ENCODE measurements at places on chromosomes 7 and 10.

DNA sequence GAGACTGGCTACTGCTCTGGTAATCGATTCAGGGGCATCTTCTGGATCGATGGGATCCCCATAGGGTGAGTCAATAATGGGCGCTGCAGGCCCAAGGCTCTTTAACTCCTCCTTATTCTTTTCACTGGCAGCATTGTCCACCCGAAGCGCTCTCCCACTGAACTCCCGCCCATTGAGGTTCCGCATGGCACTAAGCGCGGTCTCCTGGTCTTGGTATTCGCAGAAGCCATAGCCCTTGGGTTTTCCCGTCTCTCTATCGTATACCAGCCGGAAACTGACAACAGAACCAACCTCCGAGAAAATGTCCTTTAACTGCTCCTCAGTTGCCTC is 285 bp downstream of the CSTF2T start:
- H3K36me3 ChIP-seq = peaks cover 38% of the 10 kb centered on the region
- H3K27me3 ChIP-seq = no peaks in the 10 kb centered on the region

GRCh38 chr7:90595342-90595800 is 750 bp upstream of the CDK14 start:
- DNase-seq = peak; percentile 9
- no peaks in the 10 kb centered on the region for H3K4me1 ChIP-seq
- no peak overlapping the region for H3K27ac ChIP-seq
- H3K4me3 ChIP-seq = peak overlapping the region; percentile 94

DNA sequence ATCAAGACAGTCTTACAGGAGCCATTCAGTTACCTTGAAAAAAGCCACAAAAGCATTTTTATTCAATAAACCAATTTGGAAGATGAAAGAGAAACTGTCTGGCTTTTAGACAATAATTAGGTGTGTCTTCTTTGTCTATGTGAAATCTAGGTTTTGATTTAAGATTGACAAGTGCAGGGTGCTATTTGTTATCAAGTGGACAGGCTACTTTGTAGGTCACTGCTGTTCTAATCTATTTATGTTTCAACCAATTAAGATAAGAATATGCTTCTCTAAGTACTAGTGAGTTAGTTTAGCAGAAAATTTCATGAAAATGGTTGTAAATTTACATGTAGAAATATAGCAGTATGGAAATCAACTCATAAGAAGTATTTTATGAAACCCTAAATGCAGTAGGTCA is 177.5 kb downstream of the CACNA2D1 start:
- DNase-seq = no peak
- no peaks in the 10 kb centered on the region for H3K36me3 ChIP-seq
- H3K4me1 ChIP-seq = peaks cover 3% of the 10 kb centered on the region
- no peak overlapping the region for H3K27ac ChIP-seq

DNA sequence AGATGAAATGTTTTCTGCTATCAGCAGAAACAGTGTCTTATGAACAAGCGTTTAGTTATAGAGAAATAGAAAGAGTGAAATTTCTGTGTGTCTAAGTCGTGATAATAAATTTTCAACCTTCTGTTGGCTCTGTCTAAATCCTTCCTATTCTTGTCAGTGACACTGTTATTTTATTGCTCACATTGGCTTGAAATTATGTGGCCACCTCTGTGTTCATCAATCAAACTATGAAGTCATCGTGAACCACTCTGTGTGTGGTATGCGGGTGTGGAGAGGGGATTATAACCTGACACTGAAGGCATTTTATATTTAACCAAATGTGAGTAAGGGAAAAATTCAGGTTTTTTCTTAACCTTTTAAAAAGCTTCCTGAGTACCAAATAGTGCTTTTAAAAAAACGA is 12.3 kb downstream of the AOAH start:
- DNase-seq = no peak
- H3K4me1 ChIP-seq = no peaks in the 10 kb centered on the region
- no peak overlapping the region for H3K4me3 ChIP-seq
- no peaks in the 10 kb centered on the region for H3K36me3 ChIP-seq
- H3K27me3 ChIP-seq = no peaks in the 10 kb centered on the region

DNA sequence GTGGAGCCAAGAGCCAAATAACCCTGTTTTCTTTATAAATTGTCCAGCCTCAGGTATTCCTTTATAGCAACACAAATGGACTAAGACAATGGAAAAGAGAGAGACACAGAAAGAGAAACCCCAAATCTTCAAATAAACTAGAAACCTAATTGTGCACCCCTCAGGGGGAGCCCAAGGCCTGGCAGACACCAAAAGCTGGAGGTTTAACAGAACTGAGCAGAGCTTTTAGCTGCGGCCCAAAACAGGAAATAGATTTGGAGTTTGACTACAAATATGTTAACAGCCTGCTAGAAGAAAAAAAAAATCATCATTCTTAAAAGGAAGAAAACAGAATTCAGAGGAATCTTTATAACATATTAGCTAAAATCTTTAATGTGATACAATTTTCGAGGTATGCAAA is 1135.0 kb downstream of the GATA3 start:
- H3K27ac ChIP-seq = no peak overlapping the region
- no peaks in the 10 kb centered on the region for H3K4me1 ChIP-seq
- no peak overlapping the region for H3K4me3 ChIP-seq
- H3K27me3 ChIP-seq = no peaks in the 10 kb centered on the region

- no peak for DNase-seq
- H3K27ac ChIP-seq = no peak overlapping the region
- peaks cover 8% of the 10 kb centered on the region for H3K4me1 ChIP-seq
- no peaks in the 10 kb centered on the region for H3K36me3 ChIP-seq
Observed at GRCh38 chr10:123309731-123310130, 155.5 kb downstream of the BUB3 start.

DNA sequence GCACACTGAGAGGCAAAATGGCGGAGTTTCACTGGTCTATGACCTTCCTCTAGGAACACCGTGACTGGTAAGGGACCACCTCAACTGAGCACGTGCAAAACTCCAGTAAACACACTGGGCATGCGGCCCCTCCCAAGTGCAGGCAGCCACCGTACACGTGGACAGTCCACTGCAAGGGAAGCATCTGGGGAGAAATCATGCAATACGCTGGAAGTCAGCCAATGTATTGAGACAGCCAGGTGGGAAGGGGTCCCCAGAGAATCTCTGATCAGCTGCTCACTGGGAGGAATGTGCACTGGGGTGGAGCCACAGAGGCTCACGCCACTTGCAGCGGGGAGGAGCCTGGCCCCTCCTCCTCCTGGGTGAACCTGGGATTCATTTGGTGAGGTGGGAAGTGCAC is 49.3 kb downstream of the CFAP46 start:
- H3K27me3 ChIP-seq = peaks cover 45% of the 10 kb centered on the region
- H3K27ac ChIP-seq = no peak overlapping the region
- DNase-seq = no peak
- H3K4me1 ChIP-seq = peaks cover 2% of the 10 kb centered on the region
- H3K4me3 ChIP-seq = no peak overlapping the region
- H3K36me3 ChIP-seq = no peaks in the 10 kb centered on the region

DNA sequence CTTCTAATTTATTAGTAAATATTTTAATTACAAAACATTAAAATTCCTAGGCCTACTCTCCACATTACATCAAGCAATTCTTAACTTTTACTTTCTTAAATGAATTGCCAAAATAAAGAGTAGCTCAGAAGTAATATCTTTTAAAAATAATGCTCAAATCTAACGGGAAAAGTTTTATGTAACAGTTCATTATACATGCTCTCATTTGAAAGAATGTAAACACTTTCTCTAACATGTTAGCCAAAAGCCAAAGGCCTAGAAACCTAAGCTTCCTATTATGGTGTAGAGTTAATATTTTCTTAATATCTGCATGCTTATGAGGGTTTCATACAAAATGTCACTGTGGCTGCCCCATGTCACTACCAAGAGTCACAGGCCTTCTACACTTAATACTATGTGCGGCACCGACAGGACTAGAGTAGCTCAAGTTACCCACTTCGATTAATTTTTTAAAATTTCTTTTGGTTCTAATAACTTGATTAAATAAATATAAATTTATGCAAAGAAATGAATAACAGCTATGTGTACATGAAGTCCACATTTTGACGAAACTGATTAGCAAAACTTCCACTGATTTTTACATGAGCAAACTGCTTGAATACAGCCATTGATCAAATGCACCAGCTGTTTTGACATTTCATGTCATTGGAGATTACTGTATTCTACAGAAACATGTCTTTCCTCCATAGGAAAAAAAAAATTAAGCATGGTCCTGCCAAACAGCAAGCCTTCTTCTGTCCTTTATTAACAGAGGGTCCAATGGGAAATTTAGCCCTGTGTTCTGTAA is 3.5 kb downstream of the COBL start:
- H3K4me3 ChIP-seq = no peak overlapping the region
- H3K27ac ChIP-seq = no peak overlapping the region
- no peaks in the 10 kb centered on the region for H3K27me3 ChIP-seq

DNA sequence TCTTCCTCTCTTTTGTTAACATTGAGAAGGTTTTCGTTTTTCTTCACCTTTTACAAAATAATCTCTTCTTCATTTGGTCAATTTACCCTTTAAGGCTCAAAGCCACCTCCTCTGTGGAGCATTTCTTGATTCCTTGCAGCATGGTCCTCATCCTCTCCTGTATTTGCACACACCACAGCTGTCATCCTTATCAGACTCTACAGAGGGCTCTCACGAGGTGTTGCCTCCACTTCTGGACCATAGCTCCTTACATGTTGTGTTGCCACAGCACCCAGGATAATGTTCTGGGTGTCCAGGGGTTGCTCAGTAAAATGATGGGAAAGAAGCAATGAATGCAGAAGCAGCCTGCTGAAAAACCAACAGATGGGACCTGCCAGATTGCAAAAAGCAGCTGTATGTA is 192.8 kb downstream of the SH2D4B start:
- H3K27ac ChIP-seq = no peak overlapping the region
- no peaks in the 10 kb centered on the region for H3K36me3 ChIP-seq
- H3K4me1 ChIP-seq = no peaks in the 10 kb centered on the region
- no peak for DNase-seq
- H3K4me3 ChIP-seq = no peak overlapping the region

DNA sequence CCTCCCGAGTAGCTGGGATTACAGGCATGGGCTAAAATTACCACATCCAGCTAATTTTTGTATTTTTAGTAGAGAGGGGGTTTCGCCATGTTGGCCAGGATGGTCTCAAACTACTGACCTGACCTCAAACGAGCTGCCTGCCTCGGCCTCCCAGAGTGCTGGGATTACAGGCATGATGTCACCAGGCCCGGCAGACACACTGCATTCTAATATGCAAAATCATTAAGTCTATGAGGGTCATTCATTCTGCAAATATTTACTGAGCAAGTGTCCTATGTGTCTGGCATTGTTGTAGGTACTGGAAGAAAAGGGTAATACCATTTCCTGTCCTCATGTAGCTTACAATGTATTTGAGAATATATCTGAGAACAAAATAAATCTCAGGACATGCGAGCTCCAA is 2.7 kb downstream of the PUS7 start:
- peaks cover 5% of the 10 kb centered on the region for H3K36me3 ChIP-seq
- no peak overlapping the region for H3K27ac ChIP-seq
- DNase-seq = no peak
- H3K27me3 ChIP-seq = no peaks in the 10 kb centered on the region
- H3K4me3 ChIP-seq = no peak overlapping the region
- H3K4me1 ChIP-seq = peaks cover 2% of the 10 kb centered on the region

DNA sequence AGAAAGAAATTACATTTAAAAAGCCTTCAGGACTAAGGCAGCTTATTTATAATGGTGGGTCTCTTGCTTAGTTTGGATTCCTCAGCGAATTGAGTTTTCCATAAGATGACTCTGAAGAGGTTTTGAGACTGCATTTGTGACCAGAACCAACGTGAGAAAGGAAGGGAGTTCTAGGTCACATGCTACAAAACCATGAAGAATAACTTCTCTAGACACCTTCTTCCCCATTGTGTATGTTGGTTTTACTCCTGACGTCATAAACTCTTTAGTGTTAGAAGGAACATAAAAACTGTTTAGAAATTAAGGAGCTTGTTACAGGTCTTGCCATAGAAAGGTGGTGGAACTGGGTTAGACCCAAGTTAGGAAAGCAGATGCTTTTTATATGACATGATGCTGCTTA is 11.1 kb downstream of the PTPN12 start:
- H3K27ac ChIP-seq = no peak overlapping the region
- H3K4me3 ChIP-seq = no peak overlapping the region
- H3K36me3 ChIP-seq = peaks cover 84% of the 10 kb centered on the region
- no peak for DNase-seq
- no peaks in the 10 kb centered on the region for H3K27me3 ChIP-seq
- no peaks in the 10 kb centered on the region for H3K4me1 ChIP-seq
